ENCODE measurements at places on chromosomes 5 and 9.
A peak's percentile ranks its signal among the peaks of the same experiment; 100 is the strongest.

GRCh38 chr9:11962327-11962726 lies 730.9 kb upstream of the TYRP1 start:
- no peak for DNase-seq

GRCh38 chr5:13664377-13664776 lies 280.1 kb downstream of the DNAH5 start:
- peak; percentile 34 for DNase-seq

- no peak for DNase-seq
Observed at GRCh38 chr5:149015561-149015960, 47.3 kb downstream of the SH3TC2 start.

DNA sequence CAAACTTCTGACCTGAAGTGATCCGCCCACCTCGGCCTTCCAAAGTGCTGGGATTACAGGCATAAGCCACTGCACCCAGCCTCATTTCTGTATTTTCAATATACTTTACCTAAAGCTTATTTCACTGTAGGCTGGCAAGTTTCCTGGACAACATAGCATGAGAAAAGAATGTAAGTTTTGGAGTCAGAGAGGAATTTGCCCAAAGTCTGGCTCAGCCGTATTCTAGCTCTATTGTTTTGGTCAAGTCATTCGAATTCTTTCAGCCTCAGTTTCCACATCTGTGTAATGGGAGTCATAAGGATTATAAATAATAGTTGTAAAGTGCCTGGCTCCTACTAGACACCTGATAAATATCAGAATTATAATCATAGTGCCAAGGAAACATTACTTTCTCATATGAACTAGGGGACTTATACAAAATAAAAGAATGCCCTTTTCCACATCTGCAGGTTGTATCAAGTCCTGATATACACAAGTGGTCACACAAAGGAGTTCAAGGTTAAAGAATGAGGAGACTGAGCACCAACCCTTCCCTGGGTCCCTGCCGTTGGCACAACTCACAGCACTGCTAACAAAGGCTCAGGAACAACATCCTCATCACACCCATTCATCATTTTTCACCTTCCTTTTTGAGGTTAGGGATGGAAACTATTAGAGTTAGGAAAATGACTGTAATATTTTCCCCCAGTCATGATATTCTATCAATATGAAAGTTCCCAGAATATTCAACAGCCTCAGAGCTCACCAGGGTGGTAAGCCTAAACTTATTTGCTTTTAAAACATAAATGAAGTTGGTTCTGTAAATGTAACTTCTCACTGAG lies 34.6 kb upstream of the RAI14 start:
- no peak for DNase-seq

DNA sequence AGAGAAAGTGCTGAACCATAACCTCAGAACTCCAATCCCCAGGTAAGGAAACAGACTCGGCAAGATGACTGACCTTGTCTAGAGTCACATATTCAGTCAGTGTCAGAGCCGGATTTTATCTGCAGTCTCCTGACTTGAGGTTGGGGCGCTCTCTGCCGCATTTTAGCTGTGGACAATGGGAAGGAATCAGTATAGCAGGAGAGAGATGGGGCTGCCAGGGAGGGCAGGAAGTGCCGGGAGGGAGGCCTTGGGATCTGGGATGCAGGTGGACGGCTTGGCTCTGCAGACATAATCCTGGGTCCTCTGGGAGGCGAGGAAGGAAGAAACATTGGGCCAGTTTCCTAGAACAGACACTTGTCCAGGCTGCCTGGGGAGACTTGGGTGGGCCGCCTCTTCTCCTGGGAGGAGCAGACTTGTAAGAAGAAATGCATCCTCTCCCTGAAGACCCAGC lies 39.7 kb upstream of the COL15A1 start:
- peak; percentile 53 for DNase-seq

- no peak for DNase-seq
Observed at GRCh38 chr9:97900103-97900737, 22.1 kb downstream of the TRMO start.

DNA sequence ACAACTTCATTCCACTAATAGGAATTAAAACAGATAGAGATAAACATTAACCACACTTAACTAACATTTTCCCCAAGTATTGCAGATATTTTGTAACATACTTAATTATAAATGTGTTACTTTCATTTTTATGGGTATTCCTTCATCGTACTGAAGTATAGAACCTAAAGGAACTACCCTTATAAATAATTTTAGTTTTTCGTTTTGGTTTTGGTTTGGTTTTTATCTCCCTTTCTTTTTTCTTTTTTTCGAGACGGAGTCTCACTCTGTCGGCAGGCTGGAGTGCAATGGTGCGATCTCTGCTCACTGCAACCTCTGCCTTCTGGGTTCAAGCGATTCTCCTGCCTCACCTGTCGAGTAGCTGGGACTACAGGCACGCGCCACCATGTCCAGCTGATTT lies 60.1 kb upstream of the LMNB1 start:
- no peak for DNase-seq

GRCh38 chr9:89793124-89793495 lies 188.3 kb downstream of the GADD45G start:
- DNase-seq, result no peak

DNA sequence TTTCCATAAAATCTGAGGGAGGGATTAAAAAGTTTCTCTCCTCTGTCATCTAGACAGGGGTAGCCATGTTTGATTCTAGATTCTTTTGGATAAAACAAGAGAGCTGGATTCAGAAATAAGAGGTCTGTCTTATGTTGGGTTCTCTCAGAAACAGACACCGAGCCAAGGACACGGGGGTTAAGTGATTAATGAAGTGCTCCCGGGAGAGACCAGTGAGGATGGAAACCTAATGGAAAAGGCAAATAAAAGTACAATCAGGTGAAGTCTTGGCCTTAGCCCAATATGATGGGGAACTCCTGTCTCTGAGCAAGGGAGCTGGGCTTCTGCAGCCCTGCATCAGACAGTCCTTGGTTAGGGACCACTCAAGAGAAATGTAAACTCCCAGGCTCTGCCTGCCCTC lies 308.8 kb upstream of the PANK3 start:
- no peak for DNase-seq

DNA sequence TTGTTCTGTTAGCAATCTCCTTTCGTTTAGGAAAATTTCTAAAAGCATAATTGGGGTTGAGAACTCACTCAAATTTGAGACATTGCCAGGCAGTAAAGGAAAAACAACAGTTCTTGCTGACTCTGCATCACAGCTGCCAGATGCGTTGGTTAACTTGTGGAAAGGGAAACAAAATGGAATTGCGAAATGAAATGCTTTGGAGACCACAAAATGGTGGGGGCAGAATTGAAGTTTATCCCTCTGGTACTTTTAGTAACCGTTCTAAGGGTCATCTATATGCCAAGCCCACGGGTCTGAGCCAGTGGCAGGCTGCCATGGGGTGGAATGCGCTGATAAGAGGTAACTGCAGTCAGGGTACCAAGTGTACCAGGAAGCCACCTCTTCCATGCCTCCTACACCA lies 28.6 kb upstream of the SELENOP start:
- peak; percentile 76 for DNase-seq

DNA sequence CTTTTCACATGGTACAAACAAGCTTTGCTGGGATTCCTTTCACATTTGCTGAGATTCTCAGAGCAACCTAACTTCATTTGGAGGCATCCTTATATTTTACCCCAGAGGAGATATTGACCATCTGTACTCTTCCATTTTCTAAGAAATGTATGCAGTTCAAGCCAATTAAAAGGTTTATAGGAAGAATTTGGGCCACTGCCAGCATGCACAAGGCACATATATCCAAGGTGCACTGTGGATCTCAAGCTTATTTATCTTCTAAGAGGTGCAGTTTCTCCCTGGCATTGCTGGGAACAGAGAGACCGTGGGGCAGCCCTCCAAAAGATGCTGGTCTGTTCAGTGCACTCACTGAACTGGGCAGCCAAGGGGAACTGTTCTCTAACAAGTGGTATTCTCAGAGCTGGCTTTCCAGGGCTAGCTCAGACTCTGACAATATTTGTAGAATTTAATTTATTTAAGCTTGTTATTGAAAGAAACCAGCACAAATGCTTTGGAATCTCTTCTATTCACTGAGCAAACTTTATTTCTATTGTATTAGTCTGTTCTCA lies 213.3 kb downstream of the TENT4A start:
- no peak for DNase-seq

GRCh38 chr9:114202849-114203248 lies 47.5 kb downstream of the COL27A1 start:
- DNase-seq, result no peak

DNA sequence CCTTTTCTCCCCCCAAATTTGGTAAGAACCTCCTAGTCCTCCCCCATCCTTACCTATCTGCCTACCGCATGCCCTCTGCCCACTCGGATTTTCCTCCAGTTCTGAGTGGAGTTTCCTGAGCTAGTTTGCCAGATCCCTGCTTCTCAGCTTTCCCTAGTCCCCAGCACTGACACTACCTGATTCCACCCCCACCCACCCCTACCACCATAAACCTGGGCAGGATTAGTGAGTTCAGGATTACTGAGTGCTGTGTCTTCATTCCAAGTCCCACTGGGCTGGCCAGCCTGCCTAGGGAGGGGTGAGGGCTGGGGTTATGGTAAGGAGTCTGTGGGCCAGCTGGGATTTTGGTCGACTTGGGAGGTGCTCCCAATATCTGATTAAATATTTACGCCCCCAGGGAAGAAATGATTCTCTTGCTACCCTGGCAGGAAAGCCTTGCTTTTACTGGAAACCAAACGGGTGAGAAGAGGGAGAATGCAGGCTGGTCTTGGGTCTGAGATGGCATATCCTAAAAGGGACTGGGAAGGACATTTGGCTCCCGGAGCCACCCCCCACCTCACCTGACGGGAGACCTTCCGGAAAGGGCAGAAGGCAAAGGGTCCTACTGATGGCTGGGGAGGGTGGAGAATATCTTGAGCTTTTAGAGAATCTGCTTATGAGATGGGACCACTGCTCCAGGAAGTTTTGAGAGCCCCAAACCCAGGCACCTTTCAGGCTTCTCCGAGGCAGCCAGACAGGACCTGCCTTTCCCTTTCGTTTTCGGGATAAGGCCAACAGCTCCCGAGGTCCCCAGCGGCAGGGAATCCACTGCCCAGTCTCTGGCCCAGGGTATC lies 3.7 kb downstream of the PITX1 start:
- DNase-seq, result no peak

DNA sequence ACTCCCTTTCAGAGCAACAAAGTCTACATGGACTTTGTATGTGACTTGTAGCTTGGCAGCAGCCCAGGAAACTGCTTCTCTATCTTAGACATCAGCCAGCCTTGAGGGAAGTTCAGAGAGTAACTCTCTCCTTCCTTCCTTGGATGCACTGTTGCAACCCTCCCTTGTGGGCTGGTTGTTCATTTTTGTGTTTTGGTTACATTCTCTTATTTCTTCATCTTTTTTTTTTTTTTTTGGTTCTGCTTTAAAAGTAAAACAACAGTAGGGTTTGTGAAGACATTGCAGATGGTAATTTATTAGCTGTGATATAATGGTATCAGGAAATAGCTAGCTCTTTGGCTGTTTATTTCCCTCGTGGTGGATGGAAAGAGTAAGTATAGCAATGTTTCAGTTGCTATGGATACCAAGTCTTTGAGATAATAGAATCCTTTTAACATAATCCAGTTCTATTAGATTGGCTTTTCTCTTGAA lies 97.9 kb upstream of the MAMDC2 start:
- peak; percentile 27 for DNase-seq

- DNase-seq, result no peak
Observed at GRCh38 chr5:102528600-102528999, 29.8 kb upstream of the SLCO6A1 start.

- DNase-seq, result peak; percentile 15
Observed at GRCh38 chr5:1478271-1479035, 33.2 kb upstream of the SLC6A3 start.

DNA sequence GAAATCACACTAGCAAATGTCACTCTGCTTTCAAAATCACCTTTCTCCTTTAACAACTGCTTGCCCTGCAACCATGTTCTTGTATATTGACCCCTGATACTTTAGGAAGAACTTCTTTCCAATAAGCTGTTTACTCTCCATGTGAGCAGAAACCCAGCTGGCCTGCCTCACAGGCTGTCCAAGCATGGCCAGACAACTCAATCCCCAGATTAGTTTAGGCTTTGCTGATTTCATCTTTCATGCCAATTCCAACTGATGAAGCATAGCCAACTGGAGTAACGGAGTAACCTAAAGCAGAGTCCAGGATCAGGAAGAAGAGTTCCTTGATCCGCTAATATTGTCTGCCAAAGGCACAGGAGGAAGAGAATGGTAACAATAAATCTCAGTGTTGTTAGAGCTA lies 56.7 kb upstream of the HTR1A start:
- DNase-seq, result no peak

DNA sequence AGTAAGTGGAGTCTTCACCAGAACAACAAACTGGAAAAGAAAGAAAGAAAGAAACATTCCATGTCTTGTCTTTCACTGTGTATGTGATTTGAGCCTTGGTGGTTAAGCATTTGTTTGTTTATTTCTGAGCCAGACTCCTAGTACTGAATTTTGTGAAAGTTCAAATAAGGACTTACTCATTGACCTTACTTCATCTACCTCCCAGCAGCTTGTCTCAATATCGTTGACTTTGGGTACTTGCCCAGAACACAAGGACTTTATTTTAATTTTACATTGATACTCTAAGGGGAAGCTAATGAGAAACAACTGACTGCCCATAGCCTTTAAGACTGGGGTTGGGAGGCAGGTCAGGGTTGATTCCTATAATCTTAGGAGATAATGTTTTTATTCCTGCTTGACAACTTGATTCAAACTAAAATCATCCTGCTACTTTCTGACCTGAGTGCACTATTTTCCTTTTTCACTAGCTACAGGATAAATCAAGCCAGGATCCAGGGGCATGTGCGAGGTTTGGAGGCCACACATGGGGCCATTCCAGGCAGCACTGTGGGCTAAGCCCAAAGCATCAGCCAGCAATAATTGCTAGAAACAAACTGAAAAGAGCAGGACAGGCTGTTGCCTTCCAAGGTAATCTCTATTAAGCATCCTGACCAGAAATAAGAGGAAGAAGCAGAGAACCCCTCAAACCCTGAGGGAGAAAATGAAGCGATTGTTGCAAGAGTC lies 138.9 kb upstream of the RUSC2 start:
- DNase-seq, result no peak

DNA sequence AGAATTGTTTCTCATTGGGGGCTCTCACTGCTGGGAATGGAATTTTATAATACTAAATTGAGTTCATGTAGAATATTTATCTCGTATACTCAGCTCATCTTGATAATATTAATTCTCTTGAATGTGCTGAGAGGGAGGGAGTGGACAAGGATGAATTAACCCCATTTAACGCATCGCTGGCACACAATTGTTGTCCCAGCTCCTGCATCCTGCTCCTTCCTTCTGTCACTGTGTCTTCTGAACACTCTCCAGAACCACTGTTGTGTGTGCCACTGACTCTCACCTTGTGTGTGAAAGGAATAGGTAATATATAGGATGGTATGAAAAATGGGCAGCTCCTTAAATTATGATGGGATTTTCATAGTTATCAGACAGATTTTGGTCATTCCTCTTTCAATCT lies 267.3 kb downstream of the MTRR start:
- DNase-seq, result no peak

- no peak for DNase-seq
Observed at GRCh38 chr5:69374911-69375446, 5.4 kb downstream of the RAD17 start.

DNA sequence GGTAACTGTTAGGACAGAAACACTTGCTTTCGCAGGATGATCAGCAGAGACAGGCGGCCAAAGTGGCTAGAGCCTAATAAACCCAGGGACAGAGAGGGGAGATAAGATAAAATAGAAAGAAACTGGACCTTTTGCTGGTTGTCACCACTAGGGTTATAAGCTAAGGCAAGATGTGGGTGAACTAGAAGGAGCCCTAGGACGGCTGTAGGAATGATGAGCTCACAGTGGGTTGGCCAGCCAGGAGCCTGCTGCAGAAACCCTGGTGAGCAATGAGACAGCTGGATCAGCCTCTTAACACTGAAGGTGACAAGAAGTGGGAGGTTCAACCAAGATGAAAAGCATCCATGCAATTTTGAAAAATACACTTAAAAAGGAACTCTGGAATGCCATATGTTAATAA lies 13.5 kb downstream of the CTNND2 start:
- DNase-seq, result no peak
